SHP77 treated with DMSO at 0.1 percent for 48 hours (cell line): ENCODE measurements at places on chromosomes 11 and 22.

DNA sequence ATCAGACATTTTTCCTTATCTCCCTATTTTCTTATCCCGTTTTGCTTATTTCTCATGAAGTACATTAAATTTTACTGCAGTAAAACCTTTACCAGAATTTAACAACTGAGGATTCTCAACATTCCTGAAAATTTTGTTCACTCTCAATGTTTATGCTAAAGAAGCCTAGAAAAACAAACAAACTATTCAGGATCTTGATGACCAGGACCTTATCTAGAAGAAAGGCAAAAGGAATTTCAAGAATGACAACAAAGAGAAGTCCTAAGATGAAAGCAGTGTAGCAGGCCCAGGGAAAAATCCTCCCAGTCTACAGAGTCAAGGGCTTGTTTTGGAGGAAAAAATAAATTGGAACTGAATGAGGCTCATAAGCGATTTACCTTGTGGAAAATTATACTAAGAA lies 283.3 kb upstream of the ARHGAP42 start:
- DNase-seq: no peak

DNA sequence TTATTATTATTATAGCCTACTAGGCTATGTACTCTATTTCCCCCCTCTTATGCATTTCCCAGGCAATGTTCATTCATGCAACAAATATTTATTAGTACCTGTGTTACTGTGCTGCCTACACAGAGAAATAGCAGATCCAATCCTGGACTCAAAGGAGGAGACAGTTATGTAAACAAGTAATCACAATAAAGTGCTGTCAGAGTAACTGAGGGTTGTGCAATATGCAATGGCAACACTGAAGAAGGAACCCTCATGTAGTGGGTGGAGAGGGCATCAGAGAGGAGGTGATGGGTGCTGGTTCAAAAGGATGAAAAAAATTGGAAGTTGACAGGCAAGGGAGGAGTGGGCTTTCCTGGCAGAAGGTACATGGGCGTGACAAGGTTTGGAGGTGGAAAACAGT lies 886 bp upstream of the P4HA3 start:
- DNase-seq: no peak

DNA sequence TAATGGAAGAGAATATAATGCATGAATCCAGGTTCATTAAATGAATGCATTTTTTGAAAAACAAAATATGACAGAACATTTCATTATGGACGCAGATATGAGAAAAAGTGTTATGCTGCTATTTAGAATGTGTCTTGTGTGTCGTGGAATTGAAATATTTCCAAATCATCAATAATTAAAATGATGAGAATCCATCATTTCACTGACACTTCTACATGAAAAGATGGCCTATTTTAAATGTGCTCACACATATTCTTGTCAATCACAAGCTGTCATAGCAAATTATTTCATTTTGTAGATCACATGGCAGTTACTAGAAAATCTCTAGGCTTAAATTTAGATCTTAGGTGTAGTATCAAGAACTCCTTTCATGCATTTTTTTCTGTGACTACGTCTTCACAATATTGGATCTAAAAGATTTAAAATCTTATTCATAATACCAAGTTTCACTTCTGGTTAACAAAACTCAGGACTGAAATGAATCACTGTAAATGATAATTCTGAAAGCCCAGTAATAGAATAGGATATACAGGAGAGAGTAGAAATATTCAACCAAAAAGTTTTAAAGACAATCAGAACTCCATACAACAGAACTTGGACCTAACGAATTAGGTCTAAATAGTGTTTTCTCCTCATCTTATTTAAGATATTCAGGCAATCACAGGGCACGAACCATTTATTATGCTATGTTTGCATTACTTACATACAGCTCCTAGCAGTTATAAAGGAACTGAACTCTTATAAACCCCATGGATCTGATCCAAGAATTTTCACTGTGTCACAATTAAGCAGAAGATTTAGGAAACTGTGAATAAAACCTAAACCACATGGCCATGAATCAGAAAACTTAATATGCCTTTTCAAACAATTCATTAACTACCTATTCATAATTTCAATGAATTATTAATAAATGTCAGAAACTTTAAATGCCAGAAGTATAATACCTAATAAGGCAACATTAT lies 67.7 kb downstream of the DCDC1 start:
- no peak for DNase-seq

DNA sequence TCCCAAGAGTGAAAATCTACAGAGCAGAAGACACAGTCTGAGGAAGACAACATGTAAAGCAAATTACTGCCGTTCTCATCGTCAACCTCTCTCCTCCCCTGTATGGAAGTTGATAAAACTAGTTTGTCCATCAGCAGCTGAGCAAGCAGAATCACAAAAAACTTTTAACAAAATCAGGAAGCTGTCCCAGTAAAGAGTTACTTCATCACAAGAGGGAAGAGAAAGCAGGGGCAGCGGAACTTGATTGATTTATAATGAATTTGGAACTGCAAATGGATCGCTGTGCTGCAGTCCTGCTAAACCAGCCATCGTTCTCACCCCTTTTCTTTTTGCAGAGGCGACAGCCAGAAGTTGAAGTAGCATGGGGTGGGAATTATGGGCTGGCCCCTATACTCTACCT lies 13.7 kb upstream of the UCP3 start:
- no peak for DNase-seq

DNA sequence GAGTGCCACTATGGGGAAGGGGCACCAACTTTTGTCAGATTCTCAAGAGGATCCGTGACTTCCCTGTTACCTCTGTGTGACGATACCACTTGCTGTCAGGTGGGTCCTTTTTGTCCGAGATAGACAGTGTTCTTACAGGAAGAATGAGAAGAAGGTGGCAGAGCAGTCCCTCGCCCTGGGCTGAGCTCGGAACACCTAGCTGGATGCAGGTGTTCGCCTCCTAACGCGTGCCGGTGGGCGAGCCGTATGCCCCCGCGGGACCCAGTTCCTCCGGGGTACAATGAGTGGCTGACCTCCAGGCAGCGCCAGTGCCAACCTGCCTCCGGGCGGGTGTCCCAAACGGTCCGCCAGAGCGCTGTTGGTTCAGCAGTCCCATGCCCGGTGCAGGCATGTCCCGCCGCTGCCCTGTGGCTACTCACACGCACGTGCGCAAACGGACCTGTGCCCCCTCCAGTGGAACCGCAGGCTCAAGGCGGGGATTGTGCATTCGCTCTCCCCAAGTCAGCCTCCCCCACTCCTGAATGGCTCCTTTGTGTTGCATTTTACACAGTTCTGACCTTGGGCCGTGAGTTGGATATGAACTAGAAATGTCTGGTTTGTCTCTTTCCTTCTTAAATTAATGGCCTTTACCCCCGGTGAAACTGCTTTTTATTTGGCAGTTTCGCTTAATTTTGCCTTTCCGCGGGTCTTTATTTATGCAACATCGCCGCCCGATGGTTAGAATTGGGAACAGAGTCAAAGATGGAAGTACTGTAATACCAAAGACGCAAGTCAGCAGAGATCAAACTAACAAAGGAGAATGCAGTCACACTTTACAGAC lies 1.1 kb upstream of the ABTB2 start:
- DNase-seq: peak; percentile 46

- DNase-seq: no peak
Observed at GRCh38 chr11:43130616-43131015, 181.2 kb upstream of the API5 start.

GRCh38 chr11:30991376-30991775 lies 378.2 kb downstream of the DCDC1 start:
- DNase-seq: no peak

DNA sequence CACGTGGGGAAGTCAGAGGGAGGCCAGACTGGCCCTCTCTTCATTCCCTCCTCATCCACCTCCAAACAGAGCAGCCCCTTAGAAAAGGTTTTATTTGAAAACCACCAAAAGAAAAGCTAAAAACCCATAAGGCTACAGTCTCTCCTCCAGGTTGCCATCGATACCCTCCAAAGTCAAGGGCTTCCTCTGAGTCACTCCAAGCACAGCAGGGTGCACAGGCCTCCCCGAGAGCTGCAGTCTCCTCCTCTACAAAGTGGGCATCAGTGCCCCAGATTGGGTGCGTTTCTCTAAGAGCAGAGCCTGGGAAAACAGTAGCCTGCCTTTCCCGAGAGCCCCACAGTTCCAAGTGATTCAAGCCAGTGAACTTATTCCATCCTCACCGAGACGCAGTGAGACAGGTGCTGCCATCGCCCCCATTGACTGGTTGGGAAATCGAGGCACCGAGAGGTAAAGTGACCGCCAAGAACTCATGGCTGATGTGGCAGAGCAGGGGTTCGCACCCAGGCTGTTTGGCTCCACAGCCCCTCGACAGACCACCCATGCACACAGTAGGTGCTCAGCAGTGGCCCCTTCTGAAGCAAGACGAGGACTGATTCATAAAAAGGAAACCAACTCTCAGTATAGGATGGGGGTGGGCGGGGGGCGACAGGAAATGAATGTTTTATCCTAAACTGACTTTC lies 91.7 kb upstream of the SHISAL1 start:
- no peak for DNase-seq

- DNase-seq: no peak
Observed at GRCh38 chr11:11211186-11211585, 141.9 kb downstream of the CSNK2A3 start.

DNA sequence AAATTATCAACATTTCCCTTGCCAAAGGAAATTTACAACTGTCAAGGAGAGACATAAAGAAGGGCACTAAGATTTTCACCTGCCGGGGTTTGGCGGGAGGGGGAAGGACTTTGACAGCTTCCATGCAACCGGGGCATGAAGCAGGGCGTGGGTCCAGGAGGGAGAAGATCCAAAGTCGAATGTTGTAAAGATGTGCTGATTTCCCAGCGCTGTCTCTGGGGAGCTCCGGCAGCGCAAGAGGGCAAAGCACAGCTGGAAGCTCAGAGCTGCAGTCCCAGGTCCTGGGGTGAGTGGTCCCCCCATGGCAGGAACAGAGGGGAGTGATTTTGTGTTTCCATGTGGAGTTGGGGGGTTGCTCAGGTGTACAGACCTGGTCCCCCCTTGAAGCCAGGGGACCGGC lies at the start of gene MS4A10:
TSS of gene MS4A10 (plus strand) at position 198 of the 400 bp plus-strand sequence. CDS start 5,003 bp downstream, outside the sequence.
- no peak for DNase-seq
